Activated CD8-positive, alpha-beta memory T cell treated with anti-CD3 and anti-CD28 coated beads for 24 hours (primary cell): ENCODE measurements at places on chromosomes 11 and 22.

GRCh38 chr11:111540114-111540936 lies at the start of gene LAYN:
Gene LAYN, plus strand, starts transcription at chr11:111540720. Its CDS starts 124 bp downstream, at chr11:111540844.
- DNase-seq = peak; percentile 83

DNA sequence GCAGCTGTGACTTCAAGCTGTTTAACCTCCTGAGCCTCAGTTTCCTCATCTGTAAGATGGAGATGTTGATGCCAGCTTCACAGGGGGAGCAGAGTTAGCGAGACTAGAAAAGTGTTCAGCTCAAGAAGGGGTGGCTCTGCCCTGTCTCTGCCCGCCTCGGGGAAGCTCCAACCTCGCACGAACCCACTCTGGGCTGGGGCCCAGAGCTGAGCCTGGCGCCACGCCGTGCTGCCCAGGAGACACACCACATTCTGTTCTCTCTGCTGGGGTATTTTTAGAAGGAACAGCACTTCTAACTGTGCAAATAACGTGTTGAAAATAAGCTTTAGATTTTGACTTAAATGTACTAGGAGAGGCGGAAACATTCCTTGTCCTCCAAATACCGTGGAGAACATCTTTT lies 74.1 kb downstream of the PHF21B start:
- no peak for DNase-seq

- DNase-seq = peak; percentile 91
These were observed at the start of gene HTATIP2 for GRCh38 chr11:20363500-20364340. Gene HTATIP2, plus strand, starts transcription at chr11:20363714. Its CDS starts 524 bp downstream, at chr11:20364238.

DNA sequence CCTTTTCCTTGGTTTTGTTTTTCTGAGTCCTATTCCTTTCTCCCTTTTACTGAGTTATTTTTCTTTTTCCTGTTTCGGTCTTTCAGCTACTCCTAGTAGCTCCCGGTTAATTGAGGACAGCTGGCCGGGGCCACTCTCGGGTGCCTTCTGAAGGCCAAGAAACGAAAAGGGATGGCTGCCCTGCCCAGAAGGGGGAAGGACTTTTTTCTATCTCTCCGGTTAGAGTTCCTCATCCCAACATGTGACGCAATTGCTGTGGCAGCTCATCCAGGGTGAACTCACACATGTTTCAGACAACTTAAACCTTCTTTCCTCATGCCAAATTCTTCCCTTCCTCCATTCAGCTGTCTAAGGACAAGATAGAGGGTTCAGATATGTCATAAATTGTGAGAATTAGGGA lies 83.6 kb downstream of the PIWIL4 start:
- no peak for DNase-seq

- peak; percentile 35 for DNase-seq
These were observed 61.5 kb downstream of the BTG4 start for GRCh38 chr11:111450480-111451320.

DNA sequence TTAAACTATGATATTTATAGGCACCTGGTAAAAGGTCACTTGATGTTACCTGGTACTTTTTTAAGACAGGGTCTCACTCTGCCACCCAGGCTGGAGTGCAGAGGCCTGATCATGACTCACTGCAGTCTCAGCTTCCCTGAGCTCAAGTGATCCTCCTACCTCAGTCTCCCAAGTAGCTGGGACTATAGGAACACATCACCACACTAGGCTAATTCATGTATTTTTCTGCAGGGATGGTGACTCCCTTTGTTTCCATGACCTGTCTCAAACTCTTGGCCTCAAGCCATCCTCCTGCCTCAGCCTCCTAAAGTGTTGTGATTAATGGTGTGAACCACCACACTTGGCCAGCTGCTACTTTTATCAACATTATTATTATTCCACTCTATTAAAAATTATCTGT lies 47.6 kb downstream of the OR4C45 start:
- DNase-seq = no peak

DNA sequence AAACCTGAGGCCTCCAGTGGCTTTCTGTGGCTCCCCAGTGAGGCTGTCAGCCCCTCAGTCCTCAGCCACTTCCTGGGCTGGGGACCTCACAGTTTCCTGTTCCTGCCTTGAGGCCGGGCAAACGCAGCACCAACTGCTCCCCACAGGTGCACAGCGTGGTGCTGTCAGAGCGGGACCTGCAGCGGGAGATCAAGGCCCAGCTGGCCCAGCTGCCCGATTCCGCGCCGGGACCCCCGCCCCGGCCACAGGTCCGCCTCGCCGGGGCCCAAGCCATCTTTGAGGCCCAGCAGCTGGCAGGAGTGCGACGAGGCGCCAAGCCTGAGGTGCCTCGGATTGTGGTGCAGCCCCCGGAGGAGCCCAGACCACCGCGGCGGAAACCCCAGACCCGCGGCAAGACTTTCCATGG lies 5.4 kb downstream of the TBC1D10C start:
- DNase-seq = peak; percentile 87
